Lung (tissue), 17 donors: ENCODE measurements at places on chromosomes 5 and 9. TPM values are rescaled to one million over a fixed set of nuclear protein-coding genes. Genes with fewer than 3 reads are reported as not detected.

GRCh38 chr5:16886366-16886736, 49.7 kb downstream of the MYO10 start:
- no peaks in the 10 kb centered on the region for H3K36me3 ChIP-seq
- DNase-seq: peak; percentile 68
- no peaks in the 10 kb centered on the region for H3K27me3 ChIP-seq
- H3K4me1 ChIP-seq: peaks cover 30% of the 10 kb centered on the region
- no peak overlapping the region for H3K4me3 ChIP-seq

DNA sequence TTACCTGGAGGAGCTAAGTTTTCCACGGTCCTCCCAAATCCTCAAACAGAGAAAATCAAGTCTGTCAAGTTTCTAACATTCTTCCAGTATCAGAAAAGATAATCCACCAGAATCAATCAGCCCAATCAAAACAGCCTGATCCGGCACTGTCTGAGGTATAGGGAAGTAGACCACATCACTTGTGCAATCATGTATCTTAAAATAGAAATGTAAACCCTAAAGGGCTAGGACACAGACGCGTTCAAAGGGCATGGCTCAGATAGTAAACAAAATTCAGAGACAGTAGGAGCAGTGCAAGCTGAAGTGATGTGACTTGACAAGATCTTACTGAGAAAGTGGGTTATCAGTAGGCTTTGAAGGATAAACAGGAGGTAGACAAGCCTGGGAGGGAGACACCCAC, 252.4 kb upstream of the DAPK1 start:
- no peaks in the 10 kb centered on the region for H3K36me3 ChIP-seq
- no peak overlapping the region for H3K27ac ChIP-seq
- H3K4me3 ChIP-seq: no peak overlapping the region
- no peak for DNase-seq
- H3K27me3 ChIP-seq: no peaks in the 10 kb centered on the region
- no peaks in the 10 kb centered on the region for H3K4me1 ChIP-seq

GRCh38 chr5:60504342-60504741, 195.6 kb downstream of the DEPDC1B start:
- H3K36me3 ChIP-seq: no peaks in the 10 kb centered on the region
- no peaks in the 10 kb centered on the region for H3K4me1 ChIP-seq
- DNase-seq: no peak

GRCh38 chr9:126122901-126123616, 203.6 kb upstream of the MVB12B start:
- no peaks in the 10 kb centered on the region for H3K36me3 ChIP-seq
- H3K27me3 ChIP-seq: no peaks in the 10 kb centered on the region
- H3K4me1 ChIP-seq: no peaks in the 10 kb centered on the region
- no peak for DNase-seq
- no peak overlapping the region for H3K4me3 ChIP-seq

DNA sequence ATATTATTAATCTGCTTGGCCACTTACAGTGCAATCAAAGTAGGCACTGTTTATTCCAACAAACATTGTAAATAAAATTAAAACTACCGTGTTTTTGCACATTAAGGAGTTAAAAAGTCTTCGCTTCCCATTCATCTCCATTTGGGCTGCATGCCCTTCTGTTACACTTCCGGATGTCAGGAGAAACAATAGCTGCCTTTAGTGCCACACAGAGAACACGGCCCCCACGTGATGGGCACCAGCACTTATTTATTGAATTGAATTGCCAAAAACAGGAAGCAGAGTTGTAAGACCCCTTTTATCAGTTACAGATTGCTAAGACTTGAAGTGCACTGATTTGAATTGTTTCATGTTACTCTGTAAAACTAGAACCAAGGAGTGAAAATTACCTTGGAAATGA, 80.4 kb downstream of the LHFPL2 start:
- H3K36me3 ChIP-seq: no peaks in the 10 kb centered on the region
- no peak overlapping the region for H3K4me3 ChIP-seq
- H3K4me1 ChIP-seq: peaks cover 15% of the 10 kb centered on the region
- H3K27me3 ChIP-seq: no peaks in the 10 kb centered on the region
- H3K27ac ChIP-seq: no peak overlapping the region

- H3K4me3 ChIP-seq: no peak overlapping the region
- H3K36me3 ChIP-seq: no peaks in the 10 kb centered on the region
- H3K27ac ChIP-seq: peak overlapping the region; percentile 12
- no peak for DNase-seq
Observed at GRCh38 chr9:621201-621855, 220.2 kb upstream of the DMRT1 start.

The GCNT4 gene
- 2.8 TPM for total RNA-seq

The FRMD3 gene
- 1.5 TPM for total RNA-seq

The HTR1A gene
- 0.20 TPM for total RNA-seq

The MYOZ3 gene
- total RNA-seq: 2.4 TPM

The EPB41L4A gene
- total RNA-seq: 44.5 TPM

The DDX4 gene
- total RNA-seq: not detected
